ENCODE measurements at places on chromosomes 13 and 19.

- no peak for DNase-seq
Observed at GRCh38 chr19:23203841-23204344, 46.3 kb downstream of the ZNF724 start.

DNA sequence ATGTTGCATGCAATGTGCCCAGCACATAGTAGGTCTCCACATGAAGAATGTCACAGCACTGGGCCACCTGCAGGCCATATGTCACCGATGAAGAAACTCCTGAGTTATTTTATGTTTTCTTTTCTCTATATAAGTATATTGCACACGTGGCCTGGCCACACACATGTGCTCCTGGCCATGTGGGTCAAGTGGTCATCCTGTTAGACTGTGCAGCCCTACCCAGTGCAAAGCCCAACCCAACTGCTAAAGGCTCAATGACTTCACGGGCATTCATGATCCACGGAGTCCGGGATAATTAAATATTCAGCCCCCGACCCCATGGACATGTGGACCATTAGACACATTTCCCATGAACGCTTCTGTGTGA is 163.2 kb downstream of the TEX29 start:
- DNase-seq = no peak

GRCh38 chr13:103195762-103196161 is 129.5 kb upstream of the SLC10A2 start:
- DNase-seq = no peak

GRCh38 chr19:50206191-50206590 is 2.8 kb downstream of the MYH14 start:
- DNase-seq = no peak

GRCh38 chr19:48818234-48818820 is 7.5 kb upstream of the BCAT2 start:
- DNase-seq = no peak

DNA sequence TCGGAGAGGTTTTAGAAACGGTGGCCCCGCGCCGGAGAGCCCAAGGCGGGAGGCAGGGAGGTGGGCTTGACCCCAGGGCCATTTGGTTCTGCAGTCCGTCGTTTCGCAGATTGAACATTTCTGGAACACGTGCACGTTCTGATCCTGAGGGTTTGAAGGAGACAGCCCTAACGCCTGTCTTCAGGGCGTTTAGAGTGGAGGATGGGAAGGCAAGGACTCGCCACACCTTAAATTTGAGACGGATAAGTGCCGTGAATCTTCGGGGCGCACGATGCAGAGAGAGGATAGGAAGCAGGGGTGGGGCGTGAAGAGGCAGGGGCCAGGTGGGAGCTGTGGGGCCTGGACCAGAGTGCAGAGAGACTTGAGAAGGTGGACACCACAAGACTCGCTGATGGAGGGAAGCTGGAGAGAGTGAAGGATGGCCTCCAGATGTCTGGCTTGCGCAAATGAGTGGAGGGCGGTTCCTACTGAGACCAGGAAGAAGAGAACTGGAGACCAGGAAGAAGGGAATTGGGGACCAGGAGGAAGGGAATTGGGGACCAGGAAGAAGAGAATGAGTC is 804 bp upstream of the MIER2 start:
- no peak for DNase-seq

DNA sequence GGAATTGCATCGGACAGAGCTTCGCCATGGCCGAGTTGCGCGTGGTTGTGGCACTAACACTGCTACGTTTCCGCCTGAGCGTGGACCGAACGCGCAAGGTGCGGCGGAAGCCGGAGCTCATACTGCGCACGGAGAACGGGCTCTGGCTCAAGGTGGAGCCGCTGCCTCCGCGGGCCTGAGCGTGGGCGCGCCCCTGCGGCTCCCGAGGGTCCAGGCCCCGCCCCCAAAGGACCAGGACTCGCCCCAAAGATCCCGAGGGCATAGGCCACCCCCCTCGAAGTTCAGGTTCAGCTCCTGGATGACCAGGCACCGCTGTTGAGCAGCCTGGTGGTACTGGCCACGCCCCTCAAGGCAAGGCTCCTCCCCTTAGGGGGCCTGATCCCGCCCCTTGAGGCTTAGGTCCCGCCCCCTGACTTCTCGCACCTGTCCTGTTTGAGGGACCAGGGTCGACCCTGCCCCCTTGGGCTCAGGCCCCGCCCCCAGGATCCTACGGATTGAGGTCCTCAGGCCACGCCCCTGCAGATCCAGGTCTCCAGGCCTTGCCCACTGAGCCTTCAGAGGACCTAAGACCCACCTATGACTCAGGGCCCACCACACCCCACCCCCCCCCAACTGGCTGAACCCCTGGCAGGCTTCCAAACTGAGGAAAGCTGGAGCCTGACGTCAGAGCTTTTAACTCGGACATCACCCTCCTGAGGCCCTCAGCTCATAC is 43.1 kb downstream of the CYP4F22 start:
- peak; percentile 63 for DNase-seq

GRCh38 chr19:28074773-28075172 is 1138.2 kb downstream of the UQCRFS1 start:
- no peak for DNase-seq

- DNase-seq = no peak
Observed at GRCh38 chr13:40217675-40218074, 448.8 kb downstream of the FOXO1 start.

DNA sequence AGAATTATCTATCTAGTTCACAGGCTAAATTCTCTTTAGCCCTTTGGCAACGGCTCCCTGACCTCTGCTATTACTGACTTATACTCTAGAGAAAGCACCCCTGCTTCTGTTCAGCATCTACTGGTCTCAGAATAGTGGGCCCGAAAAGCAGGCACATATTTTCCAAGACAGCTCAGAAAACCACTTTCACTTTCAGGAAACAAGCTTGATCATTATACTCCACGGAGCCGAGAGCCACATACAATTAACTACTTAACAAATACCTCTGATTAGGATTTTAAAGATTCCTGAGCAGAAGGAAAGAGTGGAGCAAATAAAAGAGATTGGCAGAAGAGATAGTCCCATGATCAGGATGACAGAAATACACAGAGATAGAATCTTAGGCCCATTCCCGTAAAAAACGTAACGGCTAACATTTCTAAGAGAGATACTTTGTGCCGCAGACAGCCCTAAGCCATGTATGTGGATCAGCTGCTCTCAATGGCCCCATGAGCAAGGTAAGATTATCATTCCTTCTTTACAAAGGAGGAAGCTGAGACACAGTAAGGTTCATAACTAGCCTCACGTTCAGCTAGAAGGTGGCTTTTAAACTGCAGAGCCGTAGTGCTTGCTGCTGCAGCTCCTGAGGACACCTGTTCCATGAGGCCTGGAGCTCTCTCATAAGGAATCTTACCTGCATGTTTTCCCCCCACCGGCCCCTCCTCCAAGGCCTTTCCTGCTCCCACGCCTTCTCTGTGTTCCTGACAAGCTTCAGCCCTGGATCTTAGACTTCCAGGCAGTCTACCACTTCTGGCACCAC is 227.2 kb downstream of the FOXO1 start:
- no peak for DNase-seq

- DNase-seq = no peak
Observed at GRCh38 chr13:103062079-103062478, 4.1 kb downstream of the SLC10A2 start.

- DNase-seq = no peak
Observed at GRCh38 chr13:37026771-37027170, 26.2 kb downstream of the EXOSC8 start.

DNA sequence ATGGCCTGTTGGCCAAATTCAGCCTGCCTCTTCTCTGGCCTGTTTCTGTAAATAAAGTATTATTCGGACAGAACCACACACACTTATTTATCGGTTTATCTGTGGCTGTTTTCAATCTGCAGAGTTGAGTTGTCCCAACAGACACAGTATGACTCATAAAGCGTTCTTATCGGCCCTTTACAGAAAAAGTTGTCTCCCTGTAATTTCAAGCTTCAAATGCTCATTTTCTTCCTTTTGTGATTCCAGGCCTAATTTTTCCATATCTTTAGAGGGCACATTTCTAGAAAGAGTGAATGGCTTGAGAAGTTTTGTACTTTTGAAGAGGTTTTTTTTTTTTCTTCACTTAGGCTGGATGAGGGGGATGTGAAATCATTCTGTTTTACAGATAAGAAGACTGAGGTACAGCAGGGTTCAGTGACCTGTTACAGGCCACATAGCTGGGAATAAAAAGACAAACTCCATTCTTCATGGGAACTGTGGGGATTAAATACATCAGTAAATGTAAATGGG is 440.9 kb downstream of the TSHZ3 start:
- DNase-seq = no peak

- DNase-seq = no peak
Observed at GRCh38 chr13:31949486-31949885, 82.1 kb upstream of the FRY start.

DNA sequence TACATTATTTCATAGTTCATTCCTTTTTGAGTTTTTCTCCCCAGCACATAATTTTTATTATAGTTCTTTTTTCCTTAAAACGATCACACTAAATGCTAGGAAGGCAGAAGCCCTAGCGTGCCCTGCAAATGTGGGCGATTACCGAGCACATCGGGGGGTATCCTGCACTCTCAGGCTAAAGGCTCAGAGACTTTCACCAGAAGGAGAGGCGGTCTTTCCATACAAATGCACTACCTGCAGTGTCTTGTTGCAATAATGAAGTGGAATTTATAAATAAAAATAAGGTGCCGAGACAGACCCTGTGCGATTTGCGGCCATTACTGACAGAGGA is 29.3 kb upstream of the SPACA7 start:
- DNase-seq = no peak

DNA sequence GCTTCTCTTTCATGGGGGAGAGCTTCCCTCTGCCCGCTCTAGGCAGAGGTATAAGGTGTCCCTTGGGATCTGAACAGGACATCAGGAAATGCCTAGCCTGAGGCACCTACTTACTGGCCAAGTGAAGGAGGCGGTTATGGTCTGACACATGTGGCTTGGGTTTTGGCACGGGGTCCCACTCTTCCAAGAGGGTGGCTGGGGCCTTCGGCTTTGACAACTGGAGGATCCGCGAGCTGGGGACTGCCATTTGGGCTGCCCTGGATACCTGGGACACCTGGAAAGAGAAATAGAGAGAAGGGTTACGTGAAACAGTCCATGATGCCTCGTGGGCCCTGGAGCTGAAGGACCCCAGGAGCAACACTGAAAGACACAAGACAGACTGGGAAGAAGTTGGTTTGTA is 22.4 kb upstream of the MIER2 start:
- DNase-seq = no peak

DNA sequence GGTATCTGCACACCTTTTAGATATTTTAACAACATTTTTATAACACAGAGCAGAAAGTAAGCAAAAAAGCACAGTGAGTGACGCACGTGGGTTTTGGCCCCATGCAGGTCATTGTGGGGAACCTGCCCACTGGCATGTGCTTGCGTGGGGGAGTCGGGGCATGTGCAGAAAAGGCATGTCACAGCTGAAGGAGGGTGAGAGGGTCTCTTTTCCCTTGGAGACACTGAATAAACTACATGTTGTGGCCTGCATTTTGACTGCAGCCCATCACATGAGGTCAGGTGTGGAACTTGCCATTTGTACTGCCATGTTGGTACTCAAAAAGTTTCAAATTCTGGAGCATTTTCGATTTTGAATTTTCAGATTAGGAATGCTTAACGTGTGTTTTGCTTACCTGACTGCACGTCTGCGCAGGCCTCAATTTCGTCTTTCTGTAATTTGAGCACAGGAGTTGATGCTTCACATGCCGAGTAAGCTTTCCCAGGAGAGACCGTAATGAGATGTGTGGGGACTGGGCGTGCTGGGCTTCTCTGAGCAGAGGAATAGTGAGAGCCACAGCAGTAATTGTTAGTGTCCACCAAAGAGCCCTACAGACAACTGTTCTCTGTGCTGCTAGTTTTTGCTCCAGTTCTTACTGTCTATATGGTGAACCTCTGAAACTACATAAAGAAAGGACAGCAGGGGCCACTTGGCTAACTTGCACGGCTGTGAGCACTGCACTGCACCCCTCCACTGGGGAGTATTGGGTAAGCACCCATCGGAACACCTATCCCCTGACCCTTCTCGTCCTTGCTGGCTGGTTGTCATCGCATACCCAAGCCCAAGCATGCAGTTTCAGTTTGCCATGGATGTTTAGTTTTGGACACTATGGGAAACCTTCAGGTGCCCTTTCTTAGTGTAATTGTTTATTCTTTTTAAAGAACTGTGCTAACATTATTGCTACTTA is 72.9 kb upstream of the GPR183 start:
- DNase-seq = no peak

DNA sequence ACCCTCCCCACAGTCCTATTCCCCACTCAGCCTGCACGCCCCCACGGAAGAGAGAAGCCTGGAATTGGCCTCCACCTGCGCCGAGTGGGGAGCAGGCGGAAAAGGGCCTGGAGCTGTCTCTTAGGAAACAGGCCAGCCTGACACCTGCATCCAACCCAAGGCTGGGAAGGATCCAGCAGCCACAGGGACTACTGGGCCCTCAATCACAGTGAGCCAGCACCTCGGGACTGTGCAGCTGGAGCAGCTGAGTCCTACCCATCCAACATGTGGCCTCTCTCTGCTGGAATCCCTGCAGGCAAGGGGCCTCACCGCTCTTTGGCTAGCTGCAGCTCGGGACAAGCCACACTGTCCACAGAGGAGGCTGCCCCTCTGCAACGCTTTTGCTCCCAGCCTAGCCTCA is 8.3 kb upstream of the EPHX3 start:
- no peak for DNase-seq

- DNase-seq = peak; percentile 57
Observed at GRCh38 chr13:41981951-41982715, 21.2 kb upstream of the VWA8 start.

GRCh38 chr13:51913421-51914136 is 51.8 kb downstream of the CCDC70 start:
- no peak for DNase-seq

DNA sequence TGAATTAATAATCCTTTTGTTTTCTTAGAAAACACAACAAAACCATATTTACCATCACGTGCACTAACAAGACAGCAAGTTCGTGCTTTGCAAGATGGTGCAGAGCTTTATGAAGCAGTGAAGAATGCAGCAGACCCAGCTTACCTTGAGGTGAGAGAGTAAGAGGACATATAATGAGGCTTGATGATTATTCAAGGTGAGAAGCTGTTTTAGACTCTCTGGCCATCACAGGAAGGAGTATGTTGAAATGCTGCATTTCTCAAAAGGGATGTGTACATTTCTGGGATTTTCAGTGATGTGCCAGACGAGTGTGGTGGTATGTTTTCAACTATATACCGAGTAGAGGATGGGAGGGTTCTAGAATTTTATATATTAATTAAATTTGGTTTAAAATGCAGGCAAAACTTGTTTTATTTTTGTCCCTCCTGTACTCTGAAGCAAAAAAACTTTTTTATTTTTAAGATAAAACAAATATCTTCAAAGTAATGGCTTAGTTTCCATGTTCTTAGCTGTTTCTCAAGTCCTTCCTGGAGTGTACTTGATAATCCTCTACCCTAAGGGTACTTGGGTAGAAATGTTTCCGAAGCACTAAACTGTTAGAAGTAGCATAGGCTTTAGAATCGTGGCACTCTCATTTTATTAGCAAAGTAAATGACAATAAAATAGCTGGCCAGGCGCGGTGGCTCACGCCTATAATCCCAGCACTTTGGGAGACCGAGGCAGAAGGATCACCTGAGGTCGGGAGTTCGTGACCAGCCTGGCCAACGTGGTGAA is 51.1 kb downstream of the N4BP2L1 start:
- no peak for DNase-seq

GRCh38 chr13:77751513-77752456 is 54.3 kb downstream of the SLAIN1 start:
- DNase-seq = peak; percentile 42

All from RWPE1 (cell line).